Natural killer cell treated with Interleukin-12 subunit alpha and Interleukin-12 subunit beta and Interleukin-15 and Interleukin-18, amount 100 ng/mL, for 72 hours (primary cell): ENCODE measurements at places on chromosomes 7 and 10.

DNA sequence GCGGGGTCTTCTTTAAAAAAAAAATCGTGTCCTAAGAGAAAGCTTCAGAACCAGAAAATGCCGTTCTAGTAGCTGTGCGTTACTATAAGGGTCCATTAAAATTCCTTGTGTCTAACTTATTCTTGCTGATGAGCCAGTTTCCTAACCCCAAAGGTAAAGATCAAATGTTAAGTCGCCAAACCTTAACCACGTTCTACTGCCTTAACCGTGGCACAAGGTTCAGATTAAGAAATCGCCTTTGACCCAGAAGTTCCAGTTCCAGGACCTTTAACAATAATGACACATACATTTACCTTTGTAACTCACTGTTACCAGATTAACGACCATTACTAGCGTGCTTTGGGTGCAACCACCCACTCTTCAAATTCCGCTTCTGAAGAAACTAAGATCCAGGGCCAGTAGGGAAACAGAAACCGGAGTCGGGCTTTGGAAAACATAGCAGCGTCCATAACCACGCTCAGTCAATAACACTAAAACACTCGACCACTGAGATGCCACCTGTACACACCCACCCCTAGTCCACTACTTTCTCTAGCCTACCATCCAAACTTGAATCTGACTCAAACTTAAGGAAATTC, 620 bp downstream of the BET1 start:
- no peak for DNase-seq

- no peak for DNase-seq
Measured at GRCh38 chr10:22556774-22557173, 157.6 kb downstream of the PIP4K2A start.

- DNase-seq, result no peak
Measured at GRCh38 chr7:140639366-140640053, 1.1 kb downstream of the DENND2A start.

GRCh38 chr10:68606918-68607317, 46.8 kb downstream of the TET1 start:
- no peak for DNase-seq

GRCh38 chr10:13395540-13395939, 47.4 kb upstream of the SEPHS1 start:
- no peak for DNase-seq
